HCT116 (cell line): ENCODE measurements at places on chromosomes 12 and 14. TPM values are rescaled to one million over a fixed set of nuclear protein-coding genes. Genes with fewer than 3 reads are reported as not detected.

- DNase-seq, result no peak
Observed at GRCh38 chr12:19799216-19799615, 359.9 kb downstream of the AEBP2 start.

DNA sequence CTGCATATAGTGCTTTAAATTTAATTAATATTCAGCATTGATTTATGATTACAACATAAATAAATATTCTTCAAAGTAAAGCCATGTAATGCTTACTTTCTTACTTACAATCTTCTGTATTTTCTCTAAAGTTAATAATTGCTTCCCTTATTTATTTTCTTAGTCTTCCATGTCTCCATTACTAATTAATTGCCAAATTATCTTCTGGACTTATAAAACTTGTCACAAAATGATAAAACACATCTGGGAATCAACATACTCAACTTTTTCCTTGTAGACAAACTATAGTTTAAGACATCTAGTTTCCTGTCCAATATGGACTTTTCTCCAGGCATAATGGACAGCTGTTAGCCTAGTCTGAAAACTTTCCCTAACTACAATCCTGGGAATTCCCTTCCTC is 466.6 kb downstream of the FLRT2 start:
- DNase-seq, result no peak

RTN1 gene
- total RNA-seq, result 0.57 TPM

DNA sequence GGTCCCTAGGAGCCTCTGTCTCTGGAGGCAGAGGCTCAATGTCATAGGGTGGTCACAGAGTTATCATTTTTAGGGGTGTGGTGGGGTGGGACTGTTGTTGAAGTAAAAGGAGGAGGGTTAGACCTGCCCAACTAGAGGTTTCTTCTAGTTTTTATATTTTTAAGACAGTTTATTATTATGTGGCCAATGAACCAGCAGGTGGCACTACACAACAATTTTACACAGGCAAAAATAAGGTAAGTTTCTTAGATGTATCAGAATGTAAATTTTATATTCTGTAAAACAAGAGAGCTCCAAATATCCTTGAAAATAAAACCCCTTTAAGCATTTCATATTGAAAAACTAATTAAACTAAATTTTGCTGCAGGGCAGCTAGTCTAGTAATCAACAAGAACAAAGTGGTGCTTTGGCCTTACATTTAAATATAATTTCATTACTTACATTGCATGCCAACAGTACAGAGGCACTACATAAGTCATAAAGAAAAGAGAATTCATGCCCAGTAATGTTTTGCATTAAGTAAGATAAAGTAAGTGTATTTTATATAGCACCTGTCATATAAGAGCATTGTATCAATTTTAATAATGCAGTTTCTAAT is 22.2 kb upstream of the OVCH1 start:
- peak; percentile 29 for DNase-seq

- no peak for DNase-seq
Observed at GRCh38 chr12:47799357-47799955, 20.2 kb downstream of the HDAC7 start.

GRCh38 chr12:78439666-78440065 is 424.9 kb upstream of the SYT1 start:
- no peak for DNase-seq

KRT3 gene
- not detected for total RNA-seq

GRCh38 chr14:22994762-22995275 is 12.5 kb upstream of the AJUBA start:
- no peak for DNase-seq

SERPINA3 gene
- 4.3 TPM for total RNA-seq

DNA sequence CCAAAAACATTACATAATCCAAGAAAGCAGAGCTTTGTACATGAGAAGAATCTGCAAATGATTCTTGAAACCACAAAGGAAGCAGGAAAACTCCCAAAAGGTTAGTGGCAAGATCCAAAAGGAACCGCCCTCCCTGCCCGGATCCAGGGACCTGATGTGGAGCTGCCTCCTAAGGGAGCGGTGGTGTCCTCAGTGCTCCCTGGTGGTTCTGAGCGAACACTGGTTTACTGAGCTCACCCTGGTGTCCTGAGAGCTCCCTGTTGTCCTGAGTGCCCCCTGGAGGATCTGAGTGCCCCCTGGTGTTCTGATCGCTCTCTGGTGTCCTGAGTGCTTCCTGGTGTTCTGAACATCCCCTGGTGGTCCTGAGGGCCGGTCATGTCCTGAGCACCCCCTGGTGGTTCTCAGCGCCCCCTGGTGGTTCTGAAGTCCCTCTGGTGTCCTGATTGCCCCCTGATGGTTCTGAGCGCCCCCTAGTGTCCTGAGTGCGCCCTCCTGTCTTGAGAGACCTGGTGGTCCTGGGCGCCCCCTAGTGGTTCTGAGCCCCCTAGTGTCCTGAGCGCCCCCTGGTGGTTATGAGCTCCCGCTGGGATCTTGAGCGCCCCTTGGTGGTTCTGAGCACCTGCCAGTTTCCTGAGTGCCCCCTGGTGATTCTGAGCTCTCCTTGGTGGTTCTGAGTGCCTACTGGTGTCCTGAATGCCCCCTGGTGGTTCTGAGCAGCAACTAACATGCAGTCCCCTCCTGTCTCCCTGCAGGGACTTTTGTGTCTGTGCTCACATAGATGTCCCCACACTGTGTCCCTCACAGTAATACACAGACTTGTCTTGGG is 891.1 kb downstream of the TMEM121 start:
- peak; percentile 3 for DNase-seq

- no peak for DNase-seq
Observed at GRCh38 chr12:70895956-70896355, 24.6 kb downstream of the PTPRR start.

TFCP2 gene
- 31.6 TPM for total RNA-seq

DNA sequence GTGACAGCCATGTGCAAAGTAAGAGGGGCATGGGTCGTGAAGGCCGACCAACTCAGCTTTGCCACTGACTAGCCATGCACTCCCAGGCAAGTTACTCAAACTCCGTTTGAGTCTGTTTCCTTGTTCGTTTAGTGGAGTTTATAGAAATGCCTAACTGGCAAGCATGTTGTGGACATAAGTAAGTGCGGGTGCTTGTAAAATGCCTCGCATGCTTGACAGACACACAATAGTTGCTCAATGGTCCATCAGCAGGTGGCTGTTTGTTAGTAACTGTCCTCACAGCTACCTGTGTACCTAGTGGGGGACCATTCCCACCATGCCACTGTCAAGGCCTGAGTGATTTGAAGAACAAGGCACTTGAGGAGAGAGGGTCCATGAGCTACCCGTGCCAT is 338.3 kb downstream of the DPF3 start:
- no peak for DNase-seq

DNA sequence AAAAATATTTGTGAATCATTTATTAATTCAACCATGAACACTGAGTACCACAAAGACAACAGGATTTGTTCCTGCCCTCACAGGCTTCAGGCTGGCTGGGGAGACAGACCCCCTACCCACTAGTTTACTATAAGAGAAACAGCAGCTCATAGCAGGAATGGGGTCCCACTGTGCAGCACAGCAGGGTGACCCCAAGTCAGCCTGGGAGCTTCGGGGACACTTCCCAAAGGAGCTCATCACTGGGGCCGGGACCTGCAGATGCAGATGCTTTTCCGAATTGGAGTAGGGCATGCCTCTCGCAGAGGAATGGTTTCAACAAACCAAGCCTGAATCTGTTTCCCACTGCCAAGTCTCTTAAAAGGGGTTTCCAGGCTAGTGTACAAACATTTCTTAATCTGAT is 176.2 kb upstream of the PWP1 start:
- no peak for DNase-seq

C2CD5 gene
- 22.9 TPM for total RNA-seq

- DNase-seq, result no peak
Observed at GRCh38 chr12:132662901-132663755, 24.0 kb downstream of the POLE start.

NINJ2 gene
- not detected for total RNA-seq

- DNase-seq, result no peak
Observed at GRCh38 chr14:104296388-104297312, 158.3 kb downstream of the KIF26A start.

GRCh38 chr12:116813271-116814041 is 67.8 kb downstream of the HRK start:
- peak; percentile 41 for DNase-seq

TUNAR gene
- total RNA-seq, result not detected

CTSG gene
- not detected for total RNA-seq

DNA sequence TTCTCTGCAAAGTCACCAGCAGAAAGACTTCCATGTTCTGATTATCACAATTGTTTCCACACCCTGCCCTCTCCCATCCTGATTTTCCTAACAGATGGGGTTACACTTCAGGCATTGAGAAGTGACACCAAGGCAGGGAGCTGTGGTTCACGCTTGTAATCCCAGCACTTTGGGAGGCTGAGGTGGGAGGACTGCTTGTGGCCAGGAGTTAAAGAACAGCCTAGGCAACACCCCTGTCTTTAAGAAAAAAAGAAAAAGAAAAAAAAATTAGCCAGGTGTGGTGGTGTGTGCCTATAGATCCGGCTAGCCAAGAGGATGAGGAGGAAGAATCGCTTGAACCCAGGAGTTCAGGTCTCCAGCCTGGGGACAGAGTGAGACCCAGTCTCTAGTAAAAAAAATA is 5.2 kb downstream of the PPP1CC start:
- no peak for DNase-seq

P2RX2 gene
- total RNA-seq, result not detected

GRCh38 chr12:102848832-102849231 is 68.2 kb downstream of the PAH start:
- no peak for DNase-seq

- DNase-seq, result peak; percentile 3
Observed at GRCh38 chr12:22410486-22410885, 76.0 kb upstream of the ST8SIA1 start.

SLCO1C1 gene
- total RNA-seq, result not detected

TMTC2 gene
- total RNA-seq, result 11.5 TPM

GRCh38 chr12:41794336-41794735 is 350.3 kb downstream of the GXYLT1 start:
- no peak for DNase-seq

DNA sequence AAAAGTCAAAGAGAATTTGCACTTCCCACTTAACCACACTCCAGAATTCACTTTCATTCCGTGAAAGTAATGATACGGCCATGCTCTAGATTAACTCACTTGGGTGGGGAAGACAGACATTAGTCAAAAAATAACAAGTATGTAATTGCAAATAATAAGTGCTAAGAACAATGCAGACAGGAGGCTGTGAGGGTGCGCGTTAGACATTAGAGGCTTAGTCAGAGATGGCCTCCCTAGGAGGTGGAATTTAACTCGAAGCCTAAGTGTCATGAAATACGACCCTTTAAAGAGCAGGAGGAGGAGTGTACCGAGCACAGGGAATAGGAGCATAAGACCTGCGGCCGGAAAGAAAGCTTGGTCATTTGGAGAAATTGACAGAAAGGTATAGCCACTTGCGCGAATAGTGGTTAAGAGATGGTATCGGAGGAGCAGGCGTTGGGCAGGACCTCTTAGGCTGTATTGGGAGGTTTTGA is 628 bp downstream of the SNRPF start:
- DNase-seq, result no peak

DNA sequence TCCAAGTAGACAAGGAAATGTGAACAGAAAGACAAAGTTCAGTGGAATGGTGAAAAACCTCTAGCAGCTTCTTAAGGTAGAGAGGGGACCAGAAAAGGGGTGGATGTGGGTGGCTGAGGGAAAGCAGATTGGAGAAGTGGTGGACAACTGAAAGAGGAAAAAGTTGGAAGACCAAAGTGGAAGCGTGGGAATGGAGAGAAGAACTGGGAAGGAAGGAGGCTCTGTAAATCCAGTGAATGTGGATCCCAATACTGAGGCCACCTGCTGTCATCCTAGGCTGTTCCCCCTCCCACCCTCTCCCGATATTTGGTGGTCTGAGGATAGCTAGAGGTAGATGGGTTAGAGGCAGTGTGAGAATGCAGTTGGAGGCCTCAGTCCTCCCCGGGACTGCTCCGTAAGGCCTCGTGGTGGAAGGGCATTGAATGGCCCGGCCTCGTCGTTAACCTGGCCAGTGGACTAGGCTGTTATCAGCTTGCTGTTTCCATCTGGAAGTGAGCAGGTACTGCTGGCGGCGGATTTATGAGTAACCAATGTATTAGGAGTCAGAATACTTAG is 822 bp upstream of the POU6F1 start:
- no peak for DNase-seq
